ENCODE measurements at places on chromosomes 5 and 9.

DNA sequence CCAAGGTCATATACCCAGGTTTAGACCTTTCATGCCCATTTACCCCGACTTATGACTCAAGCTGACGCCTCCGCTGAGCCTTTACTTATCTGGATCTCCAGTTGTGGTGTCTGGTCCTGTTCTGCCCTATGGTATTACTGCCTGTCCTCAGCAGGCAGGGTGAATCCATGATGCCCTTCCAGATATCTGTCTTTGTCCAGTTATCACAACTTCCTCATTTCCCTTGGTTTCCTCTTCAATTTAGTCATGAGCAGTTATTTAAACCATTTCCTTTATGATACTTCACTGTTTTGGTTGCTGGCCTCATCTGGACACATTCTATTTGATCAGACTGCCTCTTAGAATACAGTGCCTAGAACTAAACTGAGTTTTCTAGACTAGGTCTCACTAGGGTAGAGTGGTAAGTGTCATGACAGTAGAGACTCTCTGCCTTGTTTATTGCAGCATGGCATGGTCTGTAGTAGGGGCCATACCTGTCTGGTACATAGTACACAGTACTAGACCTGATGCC is 93.3 kb downstream of the MELK start:
- DNase-seq = no peak

- DNase-seq = no peak
Observed at GRCh38 chr5:94223235-94223634, 395.2 kb downstream of the KIAA0825 start.

DNA sequence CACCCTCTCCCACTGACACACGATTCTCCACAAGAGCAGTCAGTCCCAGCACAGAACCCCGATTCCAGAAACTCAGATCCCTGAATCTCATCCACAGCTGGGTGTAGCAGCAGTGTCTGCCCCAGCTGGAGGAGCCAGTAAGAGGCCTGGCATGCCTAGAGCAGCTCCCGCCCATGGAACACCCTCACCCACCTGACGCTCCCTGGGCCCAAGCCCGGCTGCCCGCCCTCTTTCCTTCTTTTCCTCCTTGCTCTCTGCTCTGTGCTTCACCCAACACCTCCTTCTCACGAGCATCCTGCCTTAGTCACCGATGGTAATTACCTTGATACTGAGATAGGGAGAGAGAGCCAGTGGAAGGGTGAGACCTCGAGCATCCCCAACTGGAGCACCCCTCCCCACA is 8.7 kb downstream of the PCDH1 start:
- no peak for DNase-seq

DNA sequence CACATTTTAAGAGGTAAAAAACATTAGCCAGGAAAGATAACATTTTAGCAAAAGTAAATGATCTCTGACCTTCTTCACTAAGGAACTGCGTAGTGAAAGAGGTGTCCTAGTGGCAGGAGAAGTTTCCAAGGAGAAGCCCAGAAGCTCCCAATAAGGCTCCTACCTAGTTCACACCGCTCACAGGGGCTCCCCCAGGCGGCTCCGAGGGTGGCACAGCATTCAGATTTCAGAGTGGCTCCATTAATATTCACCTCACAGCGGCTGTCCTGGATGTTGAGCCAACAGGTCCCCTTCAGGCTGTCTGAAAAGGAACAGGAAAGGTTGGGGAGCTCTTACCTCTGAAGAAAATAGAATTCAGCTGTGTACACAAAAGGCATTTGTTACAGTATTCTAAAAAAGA is 187.3 kb downstream of the FBN2 start:
- no peak for DNase-seq

DNA sequence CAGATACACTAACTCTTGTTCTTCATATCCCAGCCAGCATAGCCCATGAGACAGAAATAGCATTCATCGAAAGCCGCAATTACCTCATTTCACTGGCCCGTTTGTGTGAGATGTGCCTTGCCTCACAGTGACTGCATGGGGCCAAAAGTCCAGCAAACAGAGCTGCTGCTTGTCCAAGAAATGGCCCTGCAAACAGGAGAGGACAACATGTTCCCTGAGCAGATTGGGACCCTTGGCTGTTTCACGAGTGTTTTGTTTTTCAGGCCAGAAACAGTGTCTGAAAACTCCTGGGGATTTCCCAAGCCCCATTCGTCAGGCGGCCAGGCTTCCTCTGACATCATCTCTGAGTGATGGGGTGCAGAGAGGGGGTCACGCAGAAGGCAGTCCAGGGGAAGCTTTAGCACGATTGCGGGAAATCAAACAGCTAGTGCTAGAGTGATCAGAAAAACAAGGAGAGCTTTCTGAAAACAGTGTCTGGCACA is 503.6 kb upstream of the PAPPA start:
- no peak for DNase-seq

DNA sequence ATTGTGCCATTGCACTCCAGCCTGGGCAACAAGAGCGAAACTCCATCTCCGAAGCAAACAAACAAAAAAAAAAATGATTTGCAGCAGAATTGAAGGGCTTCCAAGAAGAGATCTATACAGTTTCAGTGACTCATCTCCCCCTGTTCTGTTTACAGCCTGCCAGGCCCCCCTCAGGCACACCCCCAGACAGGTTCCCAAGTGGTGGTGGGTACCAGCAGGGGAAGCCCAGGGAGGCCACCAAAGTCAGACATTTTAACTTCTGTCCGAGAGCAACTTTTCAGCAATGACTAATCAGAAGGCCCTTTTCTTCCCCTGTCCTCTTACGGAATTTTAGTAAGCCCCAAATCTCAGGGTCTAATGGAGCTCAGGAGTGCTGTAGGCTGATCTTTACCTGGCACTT is 98.7 kb downstream of the PAX5 start:
- DNase-seq = no peak

GRCh38 chr5:1208743-1209488 is 7.5 kb downstream of the SLC6A19 start:
- no peak for DNase-seq

DNA sequence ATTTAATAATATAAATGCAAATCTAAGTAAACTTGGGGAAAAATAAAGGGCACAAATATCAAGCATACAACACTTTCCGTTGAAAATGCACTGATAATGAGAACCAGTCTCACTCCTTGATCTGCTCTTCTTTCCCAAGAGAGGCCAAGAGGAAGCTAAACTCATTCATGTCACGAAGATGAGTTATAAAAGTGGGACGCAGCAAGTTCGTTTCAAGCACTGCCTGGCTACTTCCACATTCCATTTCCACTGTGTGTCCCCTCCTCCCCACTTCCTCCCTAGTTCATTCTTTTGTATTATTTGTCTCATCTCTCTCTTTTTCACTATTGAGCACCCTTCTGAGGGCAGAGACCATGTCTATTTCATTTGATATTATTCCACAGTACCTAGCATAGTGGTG is 158.1 kb downstream of the SLC24A2 start:
- no peak for DNase-seq

DNA sequence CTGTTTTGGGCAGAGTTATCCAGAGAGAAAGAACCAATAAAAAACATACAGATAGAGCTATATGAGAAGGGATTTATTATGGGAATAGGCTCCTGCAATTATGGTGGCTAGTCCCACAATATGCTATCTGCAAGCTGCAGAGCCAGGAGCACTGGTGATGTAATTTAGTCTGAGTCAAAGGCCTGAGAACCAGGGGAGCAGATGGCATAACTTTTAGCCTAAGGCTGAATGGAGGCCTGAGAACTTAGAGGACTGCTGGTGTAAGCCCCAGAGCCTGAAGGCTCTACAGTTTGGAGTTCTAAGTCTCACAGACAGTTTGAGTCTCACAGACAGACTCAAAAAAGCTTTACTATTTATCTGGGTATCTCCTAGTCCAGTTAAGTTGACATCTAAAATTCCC is 263.8 kb downstream of the FBXL7 start:
- DNase-seq = no peak

- peak; percentile 69 for DNase-seq
Observed at GRCh38 chr5:115838885-115839518, 2.4 kb downstream of the ATG12 start.

GRCh38 chr5:38848637-38849036 is 2.8 kb downstream of the OSMR start:
- DNase-seq = no peak

GRCh38 chr5:31182136-31182535 is 11.3 kb upstream of the CDH6 start:
- DNase-seq = no peak

DNA sequence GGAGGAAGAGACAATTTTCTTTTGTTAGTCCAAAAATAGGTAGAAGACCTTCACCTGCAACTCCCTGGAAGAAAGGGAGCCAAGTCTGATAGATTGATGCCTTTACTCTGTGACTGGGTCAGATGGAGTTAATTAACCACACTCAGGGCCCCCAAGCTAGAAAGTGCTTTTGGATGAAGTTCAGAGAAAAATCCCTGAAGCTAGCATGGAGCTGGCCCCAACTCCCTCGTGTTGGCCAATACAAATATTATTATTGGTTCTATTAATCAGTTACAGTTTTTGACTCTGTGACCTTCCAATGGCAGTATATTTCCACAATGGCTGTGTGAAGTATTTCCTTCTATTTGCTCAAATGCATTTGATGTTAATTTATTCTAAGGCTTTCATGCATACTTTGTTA is 1753.5 kb downstream of the EFNA5 start:
- DNase-seq = no peak

DNA sequence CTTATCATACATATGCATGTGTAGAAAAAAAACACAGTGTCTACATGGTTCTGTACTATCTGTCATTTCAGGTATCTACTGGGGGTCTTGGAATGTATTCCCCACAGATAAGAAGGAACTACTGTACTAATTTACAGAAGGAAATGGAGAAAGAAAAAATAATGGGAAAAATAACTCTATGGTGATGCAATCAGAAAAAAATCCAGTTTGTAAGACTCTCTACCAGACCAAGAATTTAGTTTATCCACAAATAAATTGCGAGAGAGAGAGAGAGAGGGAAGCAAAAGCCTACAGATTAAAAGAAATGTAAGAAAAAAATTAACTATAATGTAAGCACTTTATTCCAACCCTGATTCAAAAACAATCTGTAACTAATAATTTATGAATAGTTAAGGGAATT is 708.6 kb upstream of the ZNF608 start:
- DNase-seq = no peak

DNA sequence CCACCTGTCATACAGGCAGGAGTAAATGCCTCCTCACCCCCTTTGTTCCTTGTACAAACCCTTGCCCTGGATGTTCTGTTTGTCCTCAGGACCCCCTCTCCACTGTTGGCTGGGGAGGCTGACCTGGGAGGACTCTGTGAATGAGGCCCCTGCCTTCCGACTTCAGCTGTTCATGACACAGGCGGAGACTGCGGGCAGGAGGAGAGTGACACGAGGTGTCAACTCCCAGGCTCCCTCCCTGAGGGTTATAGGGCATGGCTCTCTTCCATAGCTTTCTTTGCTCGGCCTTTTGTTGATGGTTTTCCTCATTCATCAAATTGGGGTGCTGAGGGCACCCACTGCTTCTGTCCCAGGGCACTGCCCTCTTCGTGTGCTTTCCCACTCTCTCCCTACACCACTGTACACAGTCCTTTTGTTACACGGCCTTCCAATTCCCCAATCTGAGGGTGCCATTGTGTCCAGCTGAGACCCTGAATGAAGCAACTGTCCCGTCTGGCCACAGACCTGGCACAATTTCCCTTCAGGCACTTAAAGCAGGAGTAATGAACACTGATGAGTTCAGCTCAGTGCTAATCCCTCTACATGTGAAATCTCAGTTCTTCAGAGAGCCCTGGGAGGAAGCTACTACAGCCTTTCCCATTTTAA is 33.8 kb downstream of the KCNIP1 start:
- no peak for DNase-seq

- DNase-seq = no peak
Observed at GRCh38 chr5:55030220-55030619, 6.2 kb downstream of the GZMK start.

DNA sequence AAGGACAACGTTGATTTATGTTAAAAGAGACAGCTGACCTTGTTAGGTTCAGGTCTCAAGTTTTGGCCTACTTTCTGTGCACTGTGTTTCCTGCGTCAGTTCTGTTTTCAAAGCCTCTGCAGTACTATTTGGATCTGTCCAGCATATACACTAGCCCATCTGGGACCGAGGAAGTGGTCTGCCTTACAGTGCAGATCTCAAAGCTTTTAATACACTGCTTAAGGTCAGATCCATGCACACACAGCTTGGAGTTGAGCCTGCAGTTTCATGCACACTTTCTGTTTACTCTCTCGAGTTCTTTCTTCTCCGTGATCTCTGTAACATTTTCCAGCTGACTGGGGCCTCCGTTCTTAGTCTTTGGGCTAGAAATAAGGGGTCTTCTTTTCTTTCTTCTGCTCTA is 24.1 kb downstream of the CARTPT start:
- no peak for DNase-seq

DNA sequence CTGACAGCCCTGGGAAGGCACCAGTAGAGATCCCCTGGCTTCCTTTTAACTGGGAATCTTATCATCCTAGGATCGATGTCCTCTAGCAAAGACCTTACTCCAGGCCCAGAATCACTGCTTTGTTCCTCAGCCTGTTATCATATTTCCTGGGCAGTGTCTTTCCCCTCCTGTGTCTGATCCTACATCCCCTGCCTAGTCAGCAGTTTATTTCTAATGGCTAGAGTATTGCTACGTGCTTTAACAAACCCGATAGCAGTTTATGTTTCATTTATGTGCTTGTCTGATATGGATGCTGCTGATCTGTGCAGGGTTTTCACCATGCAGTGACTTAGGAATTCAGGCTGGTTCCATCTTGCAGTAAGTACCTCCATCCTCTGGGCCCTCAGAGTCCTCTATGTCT is 20.9 kb upstream of the BARX1 start:
- DNase-seq = no peak

GRCh38 chr9:32866273-32866672 is 82.9 kb downstream of the TMEM215 start:
- no peak for DNase-seq

GRCh38 chr5:10701567-10702039 is 59.4 kb downstream of the DAP start:
- peak; percentile 11 for DNase-seq

- no peak for DNase-seq
Observed at GRCh38 chr5:40480392-40480791, 199.3 kb upstream of the PTGER4 start.

GRCh38 chr9:107340920-107341632 is 58.0 kb downstream of the RAD23B start:
- DNase-seq = peak; percentile 83

DNA sequence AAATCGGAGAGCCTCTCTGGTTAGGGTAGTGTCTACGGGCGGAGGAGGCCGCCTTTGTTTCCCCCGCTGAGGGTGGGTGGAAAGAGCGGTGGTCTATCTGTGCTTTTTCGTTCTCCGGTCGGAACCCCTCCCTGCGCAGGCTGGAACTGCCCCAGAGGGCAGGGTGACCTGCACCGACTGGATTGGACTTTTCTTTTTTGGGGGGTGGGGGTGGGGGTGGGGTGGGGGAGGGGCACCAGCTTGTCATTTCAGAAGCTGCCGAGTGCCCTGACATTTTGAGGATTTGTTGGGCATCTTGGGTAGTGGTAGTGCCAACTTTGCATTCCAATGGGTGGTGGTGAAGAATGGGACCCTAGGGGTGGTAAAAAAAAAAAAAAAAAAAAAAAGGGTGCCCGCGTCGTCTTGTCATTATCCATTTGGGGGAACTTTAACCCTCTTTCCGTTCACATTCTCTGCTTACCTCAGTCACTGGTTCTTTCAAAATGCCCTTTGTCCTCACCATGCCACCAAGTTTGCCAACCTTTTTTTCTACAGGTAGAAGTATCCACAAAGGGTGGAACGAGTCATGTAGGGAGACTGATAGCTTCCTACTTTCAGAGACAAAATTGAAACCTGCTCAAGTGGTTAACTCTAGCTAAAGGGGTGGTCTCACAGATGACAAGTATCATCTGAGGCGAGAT is 1.3 kb downstream of the UBE2R2 start:
- no peak for DNase-seq

GRCh38 chr9:17942498-17942897 is 363.6 kb downstream of the SH3GL2 start:
- no peak for DNase-seq

GRCh38 chr9:6368831-6369230 is 40.7 kb downstream of the TPD52L3 start:
- DNase-seq = no peak

Data from naive thymus-derived CD4-positive, alpha-beta T cell (primary cell).